ENCODE measurements at places on chromosomes 2 and 18.

- no peak for DNase-seq
Measured at GRCh38 chr2:137420744-137421143, 543.5 kb upstream of the HNMT start.

DNA sequence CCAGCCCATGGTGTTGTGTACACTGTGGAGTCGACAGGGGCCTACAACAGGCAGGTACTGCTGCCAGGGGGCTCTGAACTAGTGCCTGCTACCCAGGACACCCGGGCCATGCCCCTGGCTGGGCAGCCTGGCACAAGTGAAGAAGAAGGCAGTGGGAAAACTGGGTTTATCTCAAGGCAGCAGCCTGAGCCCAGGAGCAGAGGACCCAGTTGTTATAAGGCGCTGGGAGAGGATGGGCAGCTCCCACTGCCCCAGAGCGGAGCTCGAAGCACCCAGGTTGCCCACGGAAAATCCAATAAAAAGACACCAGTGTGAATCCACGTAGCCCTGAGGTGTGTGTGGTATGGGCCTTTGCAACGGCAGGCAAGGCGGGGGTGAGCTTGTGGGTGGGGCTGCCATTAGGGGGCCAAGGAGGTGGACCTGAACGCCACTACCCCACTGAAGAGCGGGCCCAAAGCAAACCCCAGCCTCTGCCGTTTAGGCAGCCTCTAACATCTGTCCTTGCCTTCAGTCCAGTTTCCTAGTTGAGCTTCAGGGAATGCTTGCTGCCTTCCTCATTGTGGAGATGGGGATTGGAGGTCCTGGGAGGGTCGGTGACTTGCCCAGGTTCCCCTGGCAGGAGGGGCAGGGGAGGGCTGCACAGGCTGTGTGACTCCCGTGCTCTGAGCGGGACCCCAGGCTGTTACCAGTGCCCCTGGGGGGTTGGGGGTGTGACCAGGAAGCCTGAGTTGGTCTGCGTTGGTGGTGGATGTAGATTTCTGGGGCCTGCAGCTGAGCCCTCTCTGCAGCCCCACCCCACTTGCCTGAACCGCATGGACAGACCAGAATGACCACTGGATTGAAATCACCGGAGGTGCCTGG lies 16.0 kb downstream of the ARID5A start:
- DNase-seq, result no peak

DNA sequence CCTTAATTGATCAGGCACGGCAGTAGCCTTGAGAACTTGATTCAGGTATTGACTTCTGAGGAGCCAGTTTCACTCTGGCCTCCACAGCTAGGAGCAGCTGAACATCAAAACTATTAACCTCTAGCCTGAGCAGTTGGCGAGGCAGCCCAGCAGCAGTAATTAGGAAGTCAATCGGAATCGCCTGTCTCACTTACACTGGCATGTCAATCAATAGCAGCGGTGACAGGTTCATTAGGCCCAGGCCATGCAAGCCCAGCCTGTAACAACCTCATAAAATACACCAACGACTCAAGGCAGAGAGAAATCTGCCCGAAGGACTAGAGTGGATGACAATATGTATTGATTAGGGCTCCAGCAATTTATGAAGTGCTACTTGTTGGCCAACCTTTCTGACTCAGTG lies 255.4 kb upstream of the SKOR2 start:
- no peak for DNase-seq

DNA sequence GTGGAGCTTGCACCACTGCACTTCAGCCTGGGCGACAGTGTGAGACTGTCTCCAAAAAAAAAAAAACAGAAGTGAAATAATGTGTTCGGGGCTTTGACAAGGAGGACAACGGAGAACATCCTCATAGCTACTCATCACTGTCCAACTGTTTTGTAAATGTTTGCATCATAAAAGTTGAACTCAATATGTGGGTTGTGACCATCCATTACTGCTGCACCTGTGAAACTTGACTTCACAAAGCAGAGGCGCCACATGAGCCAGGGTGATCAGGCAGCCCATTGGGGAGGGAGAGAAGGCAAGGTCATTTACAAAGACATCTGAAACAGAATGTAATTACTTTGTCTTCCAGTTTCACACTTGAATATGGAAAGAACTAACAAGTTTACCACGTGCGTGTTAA lies 61.6 kb downstream of the LAMA1 start:
- DNase-seq, result no peak

DNA sequence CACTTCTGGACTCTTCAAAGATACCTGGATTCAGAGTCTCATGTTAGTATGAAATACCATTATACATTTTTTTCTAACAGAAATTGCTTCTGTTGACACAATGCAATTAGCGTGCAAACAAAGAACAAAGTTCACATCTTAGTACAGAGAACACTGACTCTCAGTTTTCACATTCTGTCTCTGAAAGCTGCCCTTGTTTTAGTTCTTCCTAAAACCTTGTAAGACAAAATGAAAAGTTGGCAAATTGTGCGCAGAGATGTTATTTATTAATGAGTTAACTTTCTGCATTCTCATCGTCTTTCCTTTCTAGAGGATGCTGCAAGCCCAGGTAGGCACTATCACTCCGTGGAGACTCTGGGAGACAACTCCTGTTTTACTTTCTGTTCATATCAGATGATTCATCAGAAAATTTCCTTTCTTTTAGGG lies 377.3 kb upstream of the POU3F3 start:
- no peak for DNase-seq

DNA sequence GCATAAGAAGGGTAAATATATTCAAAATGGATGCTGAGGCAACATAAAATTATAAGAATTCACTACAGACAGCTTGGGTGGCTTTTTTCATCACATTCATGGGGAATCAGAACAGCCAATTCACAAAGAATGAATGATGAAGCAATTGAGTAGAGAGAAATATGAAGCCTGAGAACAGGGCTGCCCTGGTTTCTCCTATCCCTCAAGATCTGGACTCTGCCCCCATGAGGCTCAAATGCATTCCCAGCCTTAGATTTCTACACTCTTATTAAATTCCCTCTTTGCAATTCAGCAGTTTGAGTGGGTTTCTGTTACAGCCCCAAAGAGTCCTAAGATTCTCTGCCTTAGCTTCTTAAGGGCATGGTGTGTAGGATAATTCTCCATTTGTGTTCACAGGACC lies 172.5 kb downstream of the MAIP1 start:
- no peak for DNase-seq

DNA sequence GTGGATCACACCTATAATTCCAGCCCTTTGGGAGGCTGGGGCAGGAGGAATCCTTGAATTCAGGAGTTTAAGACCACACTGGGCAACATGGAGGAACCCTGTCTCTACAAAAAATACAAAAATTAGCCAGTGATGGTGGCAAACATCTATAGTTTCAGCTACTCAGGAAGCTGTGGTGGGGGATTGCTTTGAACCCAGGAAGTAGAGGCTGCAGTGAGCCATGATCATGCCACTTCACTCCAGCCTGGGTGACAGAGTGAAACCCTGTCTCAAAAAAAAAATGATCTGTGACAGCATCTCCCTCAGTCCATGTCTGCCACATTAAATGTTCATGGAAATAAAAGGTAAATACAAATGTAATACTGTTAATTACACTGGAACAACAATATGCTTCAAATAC lies 121.4 kb upstream of the COL5A2 start:
- no peak for DNase-seq

- no peak for DNase-seq
Measured at GRCh38 chr2:217568289-217568971, 434.4 kb downstream of the TNS1 start.

DNA sequence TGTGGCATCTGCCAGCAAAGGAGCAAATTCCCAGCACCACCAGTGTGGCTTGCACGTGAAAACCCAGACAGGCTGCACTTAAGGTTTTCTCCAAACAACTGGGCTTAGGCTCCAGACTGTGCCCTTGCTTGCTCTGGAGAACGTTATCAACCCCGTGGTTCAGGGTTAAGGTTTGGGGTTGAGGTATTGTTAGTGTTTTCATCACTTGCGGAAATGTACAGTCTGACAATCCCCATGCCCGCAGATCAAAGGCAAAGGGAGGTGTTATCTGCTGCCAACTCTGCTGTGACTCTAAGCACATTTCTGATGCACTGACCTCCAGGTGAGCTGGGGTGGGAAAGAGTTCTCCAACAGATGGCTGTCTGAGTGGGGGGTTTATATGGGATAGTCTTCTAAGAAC lies 253.5 kb upstream of the NT5C1B start:
- DNase-seq, result no peak

GRCh38 chr2:205660521-205661124 lies 21.7 kb upstream of the NRP2 start:
- DNase-seq, result peak; percentile 49

GRCh38 chr2:203625701-203626100 lies 80.7 kb upstream of the CD28 start:
- no peak for DNase-seq
